ENCODE measurements at places on chromosomes 5 and 9.

DNA sequence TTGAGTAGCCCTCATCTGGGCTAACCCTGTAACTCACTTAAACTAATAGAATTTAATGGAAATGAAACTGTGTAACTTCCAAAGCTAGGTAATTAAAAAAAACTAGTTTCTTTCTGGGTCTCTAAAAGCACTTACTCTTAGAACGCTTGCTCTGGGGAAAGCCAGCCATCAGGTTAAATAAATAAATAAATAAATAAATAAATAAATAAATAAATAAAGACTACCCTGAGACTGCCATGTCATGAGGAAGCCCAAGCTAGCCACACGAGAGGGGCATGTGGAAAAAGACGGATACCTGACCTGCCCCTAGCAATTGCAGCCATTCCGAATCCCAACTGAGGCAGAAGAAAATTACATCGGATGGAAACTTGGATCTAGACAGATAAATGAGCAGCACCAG is 51.3 kb upstream of the FER start:
- no peak for DNase-seq

DNA sequence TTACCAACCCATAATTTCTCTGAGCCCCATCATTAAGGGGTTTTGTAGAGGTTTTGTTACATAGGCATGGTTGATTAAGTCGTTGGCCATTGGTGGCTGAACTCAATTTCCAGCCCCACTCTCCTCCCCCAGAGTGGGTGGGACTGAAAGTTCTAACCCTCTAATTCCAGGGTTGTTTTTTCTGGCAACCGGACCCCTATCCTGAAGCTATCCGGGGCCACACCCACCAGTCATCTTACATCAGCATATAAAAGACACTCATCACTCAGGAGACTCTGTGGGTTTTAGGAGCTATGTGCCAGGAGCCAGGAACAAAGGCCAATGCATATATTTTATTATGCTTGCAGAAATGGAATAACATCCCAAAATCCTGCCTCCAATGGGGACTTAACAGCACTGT is 186.0 kb downstream of the NXNL2 start:
- no peak for DNase-seq

DNA sequence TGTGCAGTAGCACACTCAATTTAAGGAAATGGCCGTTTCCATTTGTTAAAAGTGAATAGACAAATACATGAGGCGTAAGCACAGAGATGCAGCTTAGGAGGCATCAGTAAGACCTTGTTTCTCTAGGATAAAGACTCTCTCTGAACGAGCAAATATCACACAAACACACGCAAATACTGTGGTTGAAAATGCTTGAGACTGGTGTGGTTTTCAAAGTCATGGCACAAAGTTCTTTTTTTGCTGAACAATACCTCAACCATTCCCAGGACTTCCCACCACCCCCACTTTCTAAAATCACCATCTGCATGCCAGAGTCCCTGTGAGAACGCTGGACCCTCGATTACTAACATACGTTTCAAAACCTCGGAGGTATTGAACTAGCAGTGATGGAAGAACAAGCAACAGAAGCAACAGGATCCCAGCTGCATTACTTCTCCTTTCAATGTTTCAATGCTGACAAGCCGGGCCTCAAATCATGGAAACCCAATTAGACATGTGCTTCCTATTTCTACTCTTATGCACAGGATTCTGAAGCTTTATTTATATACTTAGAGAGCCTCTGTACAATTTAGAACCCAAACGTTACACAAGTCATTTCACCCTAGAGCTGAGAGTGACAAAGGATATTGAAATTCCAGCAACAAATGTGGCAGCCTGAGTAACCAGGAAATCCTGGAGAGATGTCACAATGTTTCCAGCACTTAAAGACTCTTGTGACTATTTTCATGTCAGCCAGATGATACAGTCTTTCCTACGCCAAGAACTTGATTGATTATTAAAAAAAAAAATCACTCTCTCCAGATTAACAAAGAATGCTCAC is 63.9 kb downstream of the CDC14B start:
- no peak for DNase-seq

- no peak for DNase-seq
Measured at GRCh38 chr9:13113751-13114150, 165.7 kb downstream of the MPDZ start.

DNA sequence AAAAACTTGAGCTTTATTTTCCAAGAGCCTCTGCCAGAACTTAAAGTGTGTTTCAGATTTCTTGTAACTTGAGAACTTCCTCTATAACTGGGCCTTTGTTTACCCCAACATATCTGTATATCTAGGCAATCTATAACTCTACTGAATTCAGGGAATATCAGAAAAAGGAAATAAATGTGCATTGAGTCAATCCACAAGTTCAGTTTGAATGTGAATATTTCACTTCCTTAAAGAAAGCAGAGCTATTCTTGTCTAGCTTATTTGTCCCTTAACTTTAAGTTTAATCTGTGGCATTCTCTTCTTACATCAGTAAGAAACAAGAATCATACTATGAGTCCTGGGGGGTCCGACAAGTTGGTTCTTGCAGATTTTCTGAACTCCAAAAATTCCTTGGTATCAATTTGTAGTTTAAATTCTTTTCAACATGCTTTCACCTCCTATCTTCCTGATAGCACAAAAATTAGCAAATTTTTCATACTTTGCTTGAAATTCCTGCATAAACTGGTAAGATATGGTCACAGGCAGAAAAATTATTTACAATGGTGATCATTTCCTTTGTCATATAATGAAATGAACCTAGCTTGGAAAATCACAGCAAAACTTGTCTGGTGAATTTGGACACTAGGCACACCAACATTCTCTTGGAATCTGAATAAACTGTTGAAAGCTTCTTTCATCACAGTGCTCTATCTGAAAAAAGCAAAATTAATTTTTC is 19.8 kb upstream of the ITGA1 start:
- DNase-seq, result no peak

- no peak for DNase-seq
Measured at GRCh38 chr9:91159664-91160121, 202.0 kb downstream of the AUH start.

- DNase-seq, result no peak
Measured at GRCh38 chr9:3809724-3810123, 283.9 kb upstream of the RFX3 start.

All from activated T-cell treated with anti-CD3 and anti-CD28 coated beads, Interleukin-2, amount 50 U/mL, for 1 hour (primary cell).